ENCODE measurements at places on chromosomes 2 and 18. TPM values are rescaled to one million over a fixed set of nuclear protein-coding genes. Genes with fewer than 3 reads are reported as not detected.

Gene LAMA3
- 4.9 TPM for total RNA-seq

Gene MRO
- total RNA-seq, result 1.00 TPM

Gene ANKRD30BL
- 33.8 TPM for total RNA-seq

- DNase-seq, result no peak
These were observed 29.2 kb downstream of the PDIA6 start for GRCh38 chr2:10783421-10783820.

DNA sequence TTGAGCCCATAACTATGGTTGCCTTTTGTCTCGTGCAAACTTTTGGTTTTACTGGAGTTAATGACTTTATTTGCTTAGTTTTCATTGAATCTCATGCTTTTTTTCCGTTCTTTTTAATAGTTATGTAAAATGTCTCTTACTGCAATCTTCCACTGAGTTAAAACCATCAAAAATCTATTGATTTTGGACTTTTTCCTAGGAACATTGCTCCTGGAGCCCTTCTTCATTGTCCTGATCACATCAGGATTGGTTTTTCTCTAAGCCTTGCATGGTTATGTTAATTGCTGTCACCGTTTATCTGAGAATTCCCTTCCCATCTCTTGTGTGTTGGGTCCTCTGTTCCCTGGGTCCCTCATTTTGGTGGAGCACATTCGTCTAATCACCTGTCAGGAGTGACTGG lies 125.5 kb downstream of the PARD3B start:
- no peak for DNase-seq

- peak; percentile 53 for DNase-seq
These were observed 298.8 kb downstream of the ZNF407 start for GRCh38 chr18:74896390-74896991.

DNA sequence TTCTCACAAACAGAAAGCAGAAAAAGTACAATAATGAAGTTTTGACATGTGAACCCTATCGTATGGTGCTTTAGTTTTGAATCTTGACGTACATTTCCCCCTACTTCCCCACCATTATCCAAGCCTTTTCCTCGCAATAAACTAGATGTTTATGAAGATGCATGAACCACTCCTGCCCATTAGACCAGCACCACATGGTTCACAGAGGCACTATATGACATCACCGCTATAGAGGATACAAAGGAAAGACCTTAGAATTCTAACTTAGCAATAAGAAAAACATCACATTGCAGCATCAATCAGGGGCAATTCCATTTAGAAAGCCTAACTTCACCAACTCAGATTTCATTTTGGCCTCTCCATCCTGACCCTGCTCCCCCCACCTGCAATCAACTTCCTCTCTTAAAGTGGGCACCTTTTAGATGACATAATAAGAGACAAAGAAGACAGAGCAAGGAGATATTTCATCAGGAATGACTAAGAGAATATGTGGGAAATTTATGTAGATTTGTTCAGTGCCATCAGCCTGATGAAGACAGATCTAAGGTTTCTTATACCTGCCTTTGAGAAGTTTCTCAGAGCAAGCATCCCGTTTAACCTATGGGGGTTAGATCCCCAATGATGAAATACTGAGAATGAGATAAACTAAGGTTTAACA lies 124.9 kb downstream of the PIGN start:
- DNase-seq, result no peak

GRCh38 chr18:53790786-53791185 lies 433.7 kb downstream of the MBD2 start:
- DNase-seq, result no peak

DNA sequence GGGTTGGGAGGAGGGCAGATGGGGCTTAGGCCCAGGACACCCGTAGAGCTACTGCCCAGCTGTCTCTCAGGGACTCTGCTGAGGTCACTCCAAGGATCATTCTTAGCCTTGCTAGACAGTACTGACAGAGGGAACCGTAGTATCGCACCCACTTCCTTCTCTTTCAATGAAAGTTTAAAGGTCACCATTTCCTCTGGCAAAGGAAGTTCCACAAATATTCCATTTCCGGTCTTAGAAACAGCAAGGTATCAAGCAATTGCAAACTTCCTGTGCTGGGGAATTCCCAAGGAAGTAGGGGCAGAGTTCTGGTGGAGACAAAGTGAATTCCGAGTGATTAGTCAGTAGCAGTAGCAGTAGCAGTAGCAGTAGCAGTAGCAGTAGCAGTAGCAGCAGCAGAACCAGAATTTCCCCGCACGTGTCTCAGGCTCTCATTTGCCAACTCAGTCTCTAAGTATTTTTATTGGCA lies 24.7 kb downstream of the IL1B start:
- no peak for DNase-seq

DNA sequence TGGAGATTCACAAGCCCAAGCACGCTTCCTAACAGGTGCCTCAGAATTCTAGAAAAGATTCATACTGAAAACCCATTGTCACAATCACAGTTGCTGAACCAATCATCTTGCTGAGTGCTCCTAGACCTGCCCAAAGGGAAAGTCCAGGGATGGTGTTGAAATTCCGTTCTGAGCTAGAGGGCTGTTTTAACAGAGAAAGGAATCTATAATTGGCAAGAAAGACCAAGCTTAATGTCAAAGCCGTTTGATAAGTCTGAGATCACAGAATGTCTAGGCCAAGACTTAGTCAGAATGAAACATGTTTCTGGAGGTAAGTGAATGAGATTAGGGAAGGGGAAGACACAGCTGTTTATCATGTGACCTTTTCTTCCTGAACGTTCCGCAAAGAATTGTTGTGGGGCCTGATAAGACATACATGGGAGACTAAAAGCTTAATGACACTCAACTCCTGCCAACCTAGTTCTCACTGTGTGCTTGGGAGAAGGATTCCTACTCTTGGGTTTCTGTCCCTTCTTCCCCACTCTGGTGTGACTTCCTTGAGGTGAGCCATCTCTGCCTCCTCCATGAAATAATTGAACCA lies 27.5 kb downstream of the PMAIP1 start:
- DNase-seq, result no peak

DNA sequence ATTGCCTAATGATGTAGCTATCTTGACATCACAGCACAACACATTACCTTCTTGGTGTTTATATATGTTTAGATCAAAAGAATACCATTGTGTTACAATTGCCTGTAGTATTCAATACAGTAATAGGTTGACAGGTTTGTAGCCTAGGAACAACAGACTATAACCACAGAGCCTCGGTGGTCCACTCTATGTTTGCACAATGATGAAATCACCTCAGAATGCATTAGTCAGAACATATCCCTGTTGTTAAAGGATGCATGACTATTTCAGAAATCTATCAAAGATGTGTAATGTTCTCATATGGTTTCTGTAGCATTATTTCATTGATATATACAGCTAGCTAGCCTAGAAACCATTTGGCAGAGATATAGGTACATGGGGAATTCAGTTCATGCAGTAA lies 8.9 kb downstream of the METTL5 start:
- DNase-seq, result no peak

DNA sequence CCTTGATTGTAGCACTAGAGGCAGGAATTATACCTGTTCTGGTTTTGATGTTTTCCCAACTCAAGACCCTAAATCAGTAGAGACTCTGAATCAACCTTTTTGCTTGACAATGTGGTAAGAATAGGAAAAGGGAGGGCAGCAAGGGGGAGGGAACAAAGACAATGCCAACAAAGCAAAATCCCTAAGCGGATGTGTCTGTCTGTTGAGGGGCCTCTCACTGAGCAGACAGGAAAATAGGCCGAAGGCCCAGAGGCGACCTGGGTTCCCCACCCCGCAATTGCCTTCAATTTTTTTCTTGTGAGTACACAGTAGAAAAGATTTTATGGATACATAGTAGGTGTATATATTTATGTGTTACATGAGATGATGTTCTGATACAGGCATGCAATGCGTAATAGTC lies 75.6 kb downstream of the MAP4K4 start:
- DNase-seq, result no peak

DNA sequence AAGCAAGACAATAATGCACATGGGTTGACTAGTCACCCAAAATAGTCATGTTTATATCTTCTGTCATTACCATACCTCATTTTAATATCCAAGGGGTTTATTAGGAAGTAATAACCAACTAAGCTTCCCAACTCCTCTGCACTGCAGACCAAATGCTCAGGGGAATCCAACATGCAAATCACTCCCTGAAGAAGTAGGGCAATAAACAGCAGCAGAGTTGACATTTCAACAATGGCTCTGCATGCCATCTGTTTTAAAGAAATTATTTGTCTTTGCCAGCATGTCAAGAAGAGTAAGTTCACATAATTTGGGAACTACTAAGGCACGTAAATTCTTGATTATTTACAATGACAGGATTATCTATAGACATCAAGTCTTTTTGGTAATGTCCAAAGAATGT lies 84.4 kb upstream of the LYPD1 start:
- no peak for DNase-seq

DNA sequence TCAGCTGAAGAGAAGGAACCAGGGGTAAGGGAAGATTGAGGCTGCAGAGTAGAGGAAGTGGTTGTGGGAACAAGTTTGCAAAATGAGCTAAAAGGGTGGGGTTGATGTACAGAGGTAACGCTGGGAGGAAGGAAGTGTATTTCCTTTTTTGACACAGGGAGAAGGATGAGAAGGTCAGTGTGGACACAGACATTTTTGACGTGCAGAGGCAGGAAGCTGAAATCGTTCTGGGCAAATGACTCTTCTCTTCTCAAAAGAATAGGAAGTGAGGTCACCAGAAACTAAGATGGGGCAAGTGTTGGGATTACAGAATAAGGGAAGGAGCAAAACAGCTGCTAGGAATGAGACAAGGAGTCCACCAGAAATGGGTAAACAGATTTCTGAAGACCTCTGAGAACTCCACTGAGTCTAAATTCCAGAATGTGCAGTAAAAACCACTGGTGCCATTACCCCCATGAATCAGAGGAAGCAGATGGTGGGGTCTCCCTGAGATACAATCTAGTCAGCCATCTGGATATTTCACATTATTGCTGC lies 20.0 kb upstream of the RNF149 start:
- DNase-seq, result no peak

DNA sequence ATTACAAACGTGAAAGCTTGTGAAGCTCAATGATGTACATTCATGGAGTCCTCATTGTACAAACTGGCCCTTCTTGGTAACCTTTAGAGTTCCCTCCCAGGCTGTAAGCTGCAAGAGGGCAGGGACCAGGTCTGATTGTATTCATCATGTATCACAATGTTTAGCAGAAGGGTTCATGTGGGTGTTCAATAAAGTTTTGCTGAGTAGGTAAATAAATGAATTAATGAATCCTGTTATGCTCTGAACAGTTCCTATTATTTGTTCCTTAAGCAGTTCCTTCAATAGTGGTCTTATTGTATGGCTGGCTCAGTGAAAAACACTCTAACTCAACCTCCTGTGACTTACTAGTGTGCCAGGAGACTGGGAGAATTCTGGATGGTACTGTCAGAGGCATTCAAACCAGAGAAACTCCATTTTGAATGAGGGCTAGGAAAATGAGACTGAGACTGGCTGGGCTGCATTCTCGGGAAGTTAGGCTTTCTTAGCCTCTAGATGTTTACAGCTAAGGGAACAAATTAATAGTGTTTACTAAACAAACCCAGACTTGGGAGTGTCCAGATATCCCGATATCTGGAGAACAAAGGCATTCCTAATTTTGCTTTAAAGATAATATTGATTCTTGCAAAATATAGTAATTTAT lies 1.8 kb upstream of the ACVR1 start:
- DNase-seq, result no peak
